ENCODE measurements at places on chromosomes 6 and 20.

- no peak for DNase-seq
Measured at GRCh38 chr20:23920408-23921325, 41.1 kb upstream of the CST5 start.

GRCh38 chr20:9422321-9423057 is 91.9 kb upstream of the LAMP5 start:
- DNase-seq: no peak

- no peak for DNase-seq
Measured at GRCh38 chr6:115618256-115618655, 442.4 kb downstream of the FRK start.

GRCh38 chr6:71385111-71385822 is 96.7 kb downstream of the OGFRL1 start:
- no peak for DNase-seq

DNA sequence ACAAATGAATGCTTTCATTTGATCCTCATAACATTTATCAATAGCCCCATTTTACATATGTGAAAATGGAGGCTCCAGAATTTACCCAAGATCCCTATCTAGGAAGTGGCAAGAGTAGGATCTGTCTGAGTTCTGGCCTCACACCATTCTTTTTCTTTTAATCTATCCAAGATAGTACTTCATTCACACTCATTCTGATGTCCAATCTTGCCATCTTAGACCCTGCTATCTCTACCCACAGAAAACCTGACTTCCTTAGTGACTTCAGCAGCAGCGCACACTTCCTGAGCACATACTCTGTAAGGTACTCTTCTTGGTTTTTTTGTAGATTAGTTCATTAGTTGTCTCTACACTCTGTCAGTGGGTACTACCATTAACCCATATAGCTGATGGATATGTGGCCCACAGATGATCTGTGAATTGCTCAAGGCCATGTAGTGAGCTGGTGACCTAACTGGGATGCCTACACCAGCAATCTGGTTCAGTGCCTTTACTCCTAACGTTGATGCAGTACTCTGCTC is 36.3 kb downstream of the COX4I2 start:
- peak; percentile 32 for DNase-seq

DNA sequence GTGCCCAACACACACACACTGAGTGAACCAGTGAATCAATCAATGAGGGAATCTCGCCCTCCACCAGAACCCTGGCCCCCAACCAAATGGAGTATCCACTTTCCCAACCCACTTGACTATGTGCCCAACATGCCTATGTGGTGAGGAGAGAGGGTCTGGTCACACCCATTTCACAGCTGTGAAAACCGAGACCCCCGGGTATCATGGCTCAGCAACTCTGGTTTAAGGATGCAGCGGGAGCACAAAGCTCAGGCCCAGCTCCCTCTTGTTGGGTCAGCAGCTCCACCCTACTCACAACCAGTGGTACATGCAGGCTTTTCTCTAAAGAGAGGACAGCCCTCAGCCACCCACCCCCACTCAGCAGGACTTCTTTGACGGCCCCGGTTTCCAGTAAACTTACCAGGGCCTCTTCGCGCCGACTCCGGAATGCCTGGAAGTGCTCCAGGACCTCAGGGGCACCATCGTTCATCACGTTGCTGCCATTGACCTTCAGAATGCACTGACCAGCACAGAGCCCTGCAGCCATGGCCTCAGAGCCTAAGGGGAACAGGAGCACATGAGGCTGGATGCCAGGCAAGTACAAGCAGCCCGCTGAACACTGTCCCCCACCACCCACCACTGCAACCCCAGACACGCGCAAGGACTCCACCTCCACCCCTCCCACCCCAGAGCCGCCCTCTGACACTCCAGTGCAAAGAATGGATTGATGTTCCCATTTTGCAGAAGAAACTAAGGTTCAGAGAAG is 174.7 kb downstream of the PREX1 start:
- DNase-seq: no peak

- DNase-seq: no peak
Measured at GRCh38 chr20:37201827-37202162, 22.4 kb upstream of the MROH8 start.

DNA sequence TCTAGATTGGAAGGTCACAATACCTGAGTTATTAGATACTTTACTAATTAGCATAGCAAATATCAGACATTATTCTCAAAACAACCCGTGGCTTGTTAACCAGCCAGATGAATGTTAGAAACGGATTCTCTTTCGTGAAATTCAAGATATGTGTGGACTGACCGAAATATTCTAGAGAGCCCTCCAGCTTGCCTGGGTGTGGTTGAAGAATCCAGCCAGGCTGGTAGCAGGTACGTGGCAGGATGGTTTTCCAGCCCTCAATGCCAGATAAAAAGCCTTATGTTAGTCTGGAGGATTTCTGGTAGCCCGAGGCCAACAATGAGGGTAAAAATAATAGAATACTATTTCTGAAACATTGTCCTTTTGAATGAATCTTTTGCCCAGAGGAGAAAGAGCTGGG is 19.3 kb downstream of the ECT2L start:
- no peak for DNase-seq

- no peak for DNase-seq
Measured at GRCh38 chr6:140988780-140989179, 1143.9 kb upstream of the GJE1 start.

GRCh38 chr6:156848533-156848932 is 71.4 kb downstream of the ARID1B start:
- no peak for DNase-seq

- DNase-seq: no peak
Measured at GRCh38 chr6:168374541-168375071, 55.0 kb upstream of the DACT2 start.

- no peak for DNase-seq
Measured at GRCh38 chr6:22001396-22002027, 295.3 kb downstream of the PRL start.

DNA sequence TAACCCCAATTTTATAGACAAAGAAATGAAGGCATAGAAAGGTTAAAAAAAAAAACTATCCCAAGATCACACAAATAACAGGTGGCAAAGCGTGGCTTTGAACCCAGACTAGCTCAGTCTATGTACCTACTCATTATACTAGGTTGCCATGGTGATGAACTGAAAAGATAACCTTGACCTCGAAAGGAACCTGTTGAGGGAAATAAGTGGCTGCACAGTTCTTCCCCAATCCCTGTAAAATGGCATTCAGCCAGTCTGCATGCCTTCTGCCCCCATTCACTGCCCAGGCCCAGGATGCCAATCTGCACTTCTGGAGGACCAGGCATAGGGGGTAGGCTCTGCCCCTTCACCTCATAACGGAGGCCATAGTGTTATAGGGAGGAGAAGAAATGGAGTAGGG is 295.2 kb downstream of the PTPRT start:
- DNase-seq: no peak

DNA sequence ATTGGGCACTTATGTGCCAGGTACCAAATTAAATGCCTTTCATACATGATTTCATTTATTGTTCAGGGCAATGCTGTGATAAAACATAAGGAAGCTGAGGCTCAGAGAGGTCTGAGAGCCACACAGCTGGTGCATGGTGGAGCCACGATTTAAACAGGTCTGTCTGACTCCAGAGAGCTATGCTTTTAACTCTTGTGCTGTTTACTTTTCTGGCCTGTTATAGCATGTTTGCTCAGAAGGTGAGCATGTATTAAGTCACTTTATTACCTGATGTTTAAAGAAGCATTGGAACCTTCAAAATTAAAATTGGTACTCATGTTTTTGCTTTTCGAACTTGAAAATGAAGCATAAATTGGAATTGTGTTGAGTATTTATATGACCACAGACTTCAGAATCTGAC is 26.8 kb downstream of the MCM8 start:
- no peak for DNase-seq

DNA sequence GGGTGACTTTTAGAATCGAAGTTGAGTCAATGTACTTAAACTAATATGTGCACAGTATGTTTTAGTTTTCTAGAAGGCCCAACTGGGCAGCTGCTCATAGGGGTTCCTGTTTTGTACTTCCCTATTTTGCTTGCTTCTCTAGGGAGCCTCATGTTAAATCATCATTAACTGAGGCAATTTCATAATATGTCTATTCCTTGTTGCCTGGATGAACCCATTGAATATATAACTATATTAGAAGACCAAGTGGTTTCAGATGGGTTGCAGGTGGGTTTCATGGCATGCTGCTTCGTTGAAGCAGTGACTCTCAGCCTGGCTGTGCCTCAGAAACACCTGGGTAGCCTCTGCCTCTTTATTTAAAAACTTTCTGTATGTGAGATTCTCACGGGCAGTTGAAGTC is 22.2 kb downstream of the CARMIL1 start:
- DNase-seq: no peak

GRCh38 chr20:47093320-47093966 is 198.8 kb downstream of the EYA2 start:
- no peak for DNase-seq

DNA sequence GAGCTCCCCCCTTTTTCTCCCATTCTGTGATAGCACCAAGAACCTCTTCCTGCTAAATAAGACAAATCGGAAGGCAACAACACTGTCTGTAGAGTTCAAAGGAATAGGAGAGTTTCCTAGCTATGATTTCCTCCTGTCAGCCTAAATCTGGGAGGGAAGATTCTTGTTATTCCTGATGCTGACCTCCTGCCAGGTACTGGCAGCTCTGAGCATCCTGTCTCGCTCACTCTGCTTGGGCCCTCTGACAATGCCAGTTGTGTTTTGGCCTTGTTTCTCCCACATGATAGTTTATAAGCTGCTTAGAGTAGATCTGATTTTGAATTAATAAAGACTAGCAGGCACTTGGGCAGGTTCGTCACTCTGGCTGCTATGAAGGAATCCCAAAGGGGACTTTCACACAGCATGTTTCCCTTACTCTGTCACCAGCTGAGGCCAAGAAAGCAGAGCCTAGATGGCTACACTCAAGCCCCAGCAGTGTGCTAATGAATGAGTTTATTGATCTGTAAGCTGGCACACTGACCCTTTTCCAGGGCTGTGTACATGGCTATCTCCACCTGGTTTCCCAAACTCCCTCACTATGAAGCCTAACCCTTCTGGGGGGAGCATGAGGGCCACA is 52.3 kb downstream of the UQCC1 start:
- DNase-seq: no peak

DNA sequence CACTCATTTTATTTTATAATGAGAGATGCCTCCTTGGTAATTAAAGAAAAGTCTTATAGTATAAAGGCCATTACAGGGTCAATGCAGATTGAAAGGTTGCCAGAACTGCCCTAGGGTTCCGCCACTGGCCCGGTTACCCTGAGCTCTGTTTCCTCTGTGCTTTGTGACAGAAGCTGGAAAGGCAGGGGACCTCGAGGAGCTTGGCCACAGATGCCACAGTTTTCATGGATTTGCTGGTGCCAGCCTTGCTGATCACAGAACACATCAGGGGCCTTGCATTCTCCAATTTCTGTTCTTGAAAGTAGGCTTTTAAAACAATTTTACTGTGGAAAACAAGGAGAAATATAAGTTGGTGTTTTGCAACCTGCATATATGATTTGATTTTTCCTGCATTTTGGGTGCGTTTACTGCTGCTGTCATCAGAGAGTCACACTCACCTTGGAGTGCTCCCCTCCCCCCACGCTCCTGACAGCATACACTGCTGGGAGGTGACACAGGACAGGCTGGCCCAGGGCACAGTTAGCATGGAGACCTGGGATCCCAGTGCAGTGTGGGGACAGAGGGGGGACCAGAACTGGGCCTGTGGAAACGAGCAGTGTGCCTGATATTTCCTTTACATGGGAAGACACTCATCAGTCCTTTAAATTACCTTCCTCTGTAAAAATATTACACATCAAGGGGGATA is 142.8 kb downstream of the CFAP61 start:
- DNase-seq: no peak

DNA sequence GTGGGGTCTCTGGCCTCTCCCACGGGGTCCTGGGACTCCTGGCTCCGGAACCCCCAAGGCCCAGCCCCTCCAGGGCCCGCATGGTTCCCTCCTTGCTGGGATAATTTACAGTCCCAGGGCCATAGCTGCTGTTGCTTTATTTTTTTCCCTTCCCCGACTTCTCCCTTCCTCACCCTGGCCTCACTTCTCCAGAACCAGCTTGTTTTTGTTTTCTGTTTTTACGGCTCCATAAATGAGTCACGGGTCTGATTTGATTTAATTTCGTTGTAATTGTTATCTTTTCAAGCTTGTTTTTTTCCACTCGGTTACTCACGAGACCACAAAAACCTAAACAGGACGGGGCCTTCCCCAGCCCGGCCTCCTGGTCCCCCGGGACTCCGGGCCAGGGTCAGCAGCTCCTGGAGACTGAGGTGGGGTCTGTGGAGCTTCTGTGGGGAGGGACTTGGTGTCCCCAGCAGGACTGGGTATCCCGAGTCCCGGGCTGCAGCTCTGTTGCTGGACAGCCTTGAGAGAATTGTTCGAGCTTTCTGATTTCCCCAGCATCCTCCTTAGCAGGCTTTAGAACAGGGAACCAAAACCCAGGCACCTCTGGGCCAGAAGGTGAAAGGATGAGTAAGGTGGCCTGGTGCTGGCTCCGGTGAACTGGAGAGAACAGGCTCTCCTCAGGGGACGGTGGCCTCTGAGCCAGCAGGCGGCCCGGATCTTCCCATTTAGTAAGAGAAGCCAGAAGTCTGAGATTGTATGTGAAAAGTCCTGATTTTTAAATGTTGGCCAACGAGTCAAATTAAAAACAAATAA is 94.9 kb downstream of the CEBPB start:
- DNase-seq: no peak

DNA sequence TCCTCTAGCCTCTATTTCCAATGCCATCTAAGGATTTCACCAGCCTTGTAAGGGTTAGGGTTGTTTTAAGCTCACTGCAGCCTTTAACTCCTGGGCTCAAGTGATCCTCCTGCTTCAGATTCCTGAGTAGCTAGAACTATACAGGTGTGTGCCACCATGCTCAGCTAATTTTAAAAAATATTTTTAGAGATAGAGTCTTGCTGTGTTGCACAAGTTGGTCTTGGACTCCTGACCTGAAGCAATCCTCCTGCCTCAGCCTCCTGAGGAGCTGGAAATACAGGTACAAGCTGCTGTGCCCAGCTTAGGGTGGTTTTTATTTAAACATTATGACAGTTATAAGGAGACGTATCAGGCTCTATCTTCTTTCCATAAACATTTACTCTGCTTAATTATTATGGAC is 26.5 kb downstream of the ANKRD6 start:
- DNase-seq: no peak

Data from CD4-positive, alpha-beta T cell treated with Interleukin-2 at 100 ng/mL for 4 hours (primary cell).